GM19239 (cell line): ENCODE measurements at places on chromosomes 5 and 9.

- DNase-seq: peak; percentile 9
Observed at GRCh38 chr9:132673355-132673754, 3.1 kb downstream of the GTF3C4 start.

GRCh38 chr5:178474562-178475184 lies 115.5 kb downstream of the COL23A1 start:
- no peak for DNase-seq

- no peak for DNase-seq
Observed at GRCh38 chr5:315488-316209, 5.9 kb upstream of the AHRR start.

DNA sequence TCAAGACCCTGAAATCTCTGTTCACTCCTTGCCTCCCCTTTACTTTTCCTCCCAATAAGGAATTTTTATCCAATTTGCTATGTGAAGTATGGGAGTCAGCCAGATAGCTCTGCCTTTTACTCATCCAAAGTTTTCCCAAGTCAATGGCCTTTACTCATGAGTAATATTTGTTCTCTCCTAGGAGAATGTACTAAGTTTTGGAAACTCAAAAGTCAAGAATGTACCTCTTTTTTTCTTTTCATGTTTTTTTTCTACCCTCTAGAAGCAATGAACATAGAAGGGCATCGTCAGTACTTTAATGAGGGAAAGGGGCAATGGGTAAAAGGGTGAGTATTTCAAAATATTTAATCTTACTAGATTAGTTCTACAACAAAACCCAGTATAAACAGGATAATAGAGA lies 140.2 kb upstream of the SGCD start:
- no peak for DNase-seq

- no peak for DNase-seq
Observed at GRCh38 chr5:142630927-142631539, 54.9 kb downstream of the FGF1 start.

GRCh38 chr5:43313854-43314457 lies 744 bp upstream of the HMGCS1 start:
- DNase-seq: no peak
